HT1080 (cell line): ENCODE measurements at places on chromosomes 4 and X. TPM values are rescaled to one million over a fixed set of nuclear protein-coding genes. Genes with fewer than 3 reads are reported as not detected.

DNA sequence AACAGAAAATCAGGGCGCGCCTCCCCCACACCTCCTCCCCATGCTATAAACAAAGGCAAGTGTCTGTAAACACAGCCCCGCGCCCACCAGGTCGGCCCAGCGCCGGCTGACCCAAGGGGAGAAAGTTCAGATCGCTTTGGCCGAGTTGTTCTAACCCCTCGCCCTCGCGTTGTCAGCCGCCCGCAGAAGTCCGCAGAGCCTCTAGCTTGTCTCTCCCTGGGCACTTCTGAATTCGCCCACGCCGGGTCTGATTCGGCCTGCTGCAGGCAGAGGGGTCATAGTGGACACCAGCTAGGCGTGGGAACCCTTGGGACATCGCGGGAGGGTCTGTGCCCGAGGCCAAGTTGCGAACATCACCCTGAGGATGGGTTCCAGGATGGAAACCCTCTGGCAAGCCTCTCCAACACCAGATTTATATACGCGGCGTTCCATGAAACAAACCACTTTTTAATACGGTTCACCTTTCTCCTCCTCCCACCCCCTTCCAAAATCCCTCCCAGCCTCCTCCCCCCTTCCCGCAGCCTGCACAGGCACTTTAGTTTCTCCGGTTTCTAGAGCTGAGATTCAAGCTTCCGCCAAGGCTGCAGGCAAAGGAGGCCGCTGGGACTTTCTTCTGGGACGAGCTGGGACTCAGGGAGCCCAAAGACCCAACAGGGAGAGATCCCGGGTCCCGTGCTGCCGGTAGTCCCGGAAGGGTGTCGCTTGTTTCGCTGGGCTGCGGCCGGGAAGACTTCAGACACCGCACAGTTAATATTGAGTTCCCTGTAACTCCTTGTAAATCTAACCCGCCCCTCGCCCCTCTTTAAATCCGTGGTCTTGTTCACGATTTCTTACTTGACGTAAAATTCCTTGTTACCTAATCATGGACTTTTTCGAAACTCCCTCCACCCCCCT lies 4.7 kb downstream of the HAND2 start:
- DNase-seq: no peak

DNA sequence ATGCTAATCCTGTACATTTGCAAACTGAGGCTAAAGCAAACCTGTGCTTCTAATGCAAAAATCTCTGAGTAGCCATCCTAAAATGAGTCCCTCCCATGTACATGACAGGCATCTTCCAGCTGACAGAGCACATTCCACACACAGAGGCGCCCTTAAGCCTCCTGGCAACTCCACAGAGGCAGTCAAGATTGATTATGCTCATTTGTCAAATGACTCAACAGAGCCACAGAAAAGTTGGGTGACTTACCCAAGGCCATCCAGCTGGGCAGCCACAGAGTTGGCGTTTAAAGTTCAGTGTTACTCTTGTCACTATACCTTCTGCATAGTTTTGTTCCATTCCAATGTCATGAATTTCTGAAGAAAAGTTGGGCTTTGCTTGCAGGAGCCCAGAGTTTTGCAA lies 394.6 kb upstream of the FGF13 start:
- DNase-seq: peak; percentile 61

The XAGE2 gene
- 0.61 TPM in 1 of 2 replicates, not detected in the other for total RNA-seq

GRCh38 chr4:13547485-13548041 lies 3.3 kb upstream of the NKX3-2 start:
- no peak for DNase-seq

- peak; percentile 33 for DNase-seq
Measured at GRCh38 chr4:146124023-146124680, 51.4 kb upstream of the LSM6 start.

DNA sequence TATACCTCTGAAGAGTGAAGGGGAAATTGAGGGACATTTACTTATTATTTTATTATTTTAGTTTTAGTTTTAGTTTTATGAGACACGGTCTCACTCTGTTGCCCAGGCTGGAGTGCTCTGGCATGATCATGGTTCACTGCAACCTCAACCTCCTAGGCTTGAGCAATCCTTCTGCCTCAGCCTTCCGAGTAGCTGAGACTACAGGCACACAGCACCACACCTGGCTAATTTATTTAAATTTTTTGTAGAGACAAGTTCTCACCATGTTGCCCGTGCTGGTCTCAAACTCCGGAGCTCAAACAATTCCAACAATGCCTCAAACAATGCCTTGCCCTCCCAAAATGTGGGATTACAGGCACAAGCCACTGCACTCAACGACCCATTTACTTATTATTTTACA lies 68.4 kb upstream of the BMP2K start:
- DNase-seq: no peak

DNA sequence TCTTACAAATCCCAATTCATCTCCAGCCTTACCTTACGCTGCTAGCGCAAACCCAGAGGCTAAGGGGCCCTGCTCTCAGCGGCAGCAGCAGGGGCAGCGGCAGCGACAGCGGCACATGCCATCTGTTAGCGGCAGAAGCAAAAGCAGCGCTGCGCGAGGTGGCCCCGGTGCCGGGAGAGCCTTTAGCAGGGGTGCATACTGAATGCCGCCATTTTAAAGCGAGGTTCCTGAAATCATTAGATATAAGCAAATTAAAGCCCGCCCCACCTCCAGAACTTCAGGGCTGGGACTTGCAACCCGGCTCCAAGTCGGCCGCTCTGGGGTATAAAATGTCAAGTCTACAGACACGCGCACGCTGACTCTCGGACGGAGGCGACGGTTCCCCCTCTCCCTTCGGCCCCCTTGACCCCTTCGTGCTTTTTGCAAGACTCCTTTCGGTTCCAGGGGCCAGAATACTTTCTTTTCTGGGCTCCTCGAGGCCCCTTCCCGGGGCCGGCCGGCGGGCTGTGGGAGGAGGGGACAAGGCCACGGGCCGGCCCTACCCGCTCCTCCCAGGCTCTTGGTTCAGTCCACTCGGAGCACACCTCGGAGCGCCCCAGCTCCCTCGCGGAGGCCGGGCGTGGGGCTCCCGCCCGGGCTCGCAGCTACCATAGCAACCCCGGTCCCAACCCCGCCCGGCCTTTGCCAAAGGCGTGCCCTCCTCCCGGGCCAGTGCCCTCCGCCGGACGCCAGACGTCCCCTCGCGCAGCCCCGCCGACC lies at the start of gene MBNL3:
Gene MBNL3 (minus strand): TSS at position 220 of the 759 bp plus-strand sequence. CDS start 49,427 bp downstream, outside the sequence.
- DNase-seq: peak; percentile 49

The RTL3 gene
- total RNA-seq: 1.2 TPM in 2 replicates

The RNF150 gene
- 0.37 and 0.73 TPM in 2 replicates for total RNA-seq

GRCh38 chr4:28310926-28311325 lies 1450.3 kb downstream of the STIM2 start:
- DNase-seq: no peak

GRCh38 chr4:10115271-10115796 lies 1.3 kb downstream of the WDR1 start:
- peak; percentile 41 for DNase-seq

DNA sequence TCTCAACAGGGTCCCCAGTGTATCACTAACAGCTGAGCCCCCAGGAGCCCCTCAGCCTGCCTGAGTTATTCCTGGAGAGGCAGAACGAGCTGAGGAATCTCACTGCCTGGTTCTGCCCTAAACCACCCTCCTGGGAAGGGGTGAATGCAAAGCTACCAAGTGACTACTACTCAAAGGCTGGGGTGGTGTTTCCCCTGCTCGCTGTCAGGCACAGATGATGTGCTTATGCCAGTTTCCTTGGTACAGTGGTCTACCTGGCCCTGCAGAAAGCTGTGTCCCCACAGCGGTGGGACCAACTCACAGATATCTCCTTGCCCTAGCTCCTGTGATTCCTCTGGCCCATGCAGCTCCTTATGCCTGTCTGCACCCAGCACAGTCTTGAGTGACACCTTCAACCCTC lies 35.4 kb upstream of the ASMTL start:
- no peak for DNase-seq

The PRRG3 gene
- total RNA-seq: 0.37 TPM in 1 of 2 replicates, not detected in the other

- DNase-seq: no peak
Measured at GRCh38 chr4:73841243-73841925, 4.9 kb downstream of the CXCL6 start.

DNA sequence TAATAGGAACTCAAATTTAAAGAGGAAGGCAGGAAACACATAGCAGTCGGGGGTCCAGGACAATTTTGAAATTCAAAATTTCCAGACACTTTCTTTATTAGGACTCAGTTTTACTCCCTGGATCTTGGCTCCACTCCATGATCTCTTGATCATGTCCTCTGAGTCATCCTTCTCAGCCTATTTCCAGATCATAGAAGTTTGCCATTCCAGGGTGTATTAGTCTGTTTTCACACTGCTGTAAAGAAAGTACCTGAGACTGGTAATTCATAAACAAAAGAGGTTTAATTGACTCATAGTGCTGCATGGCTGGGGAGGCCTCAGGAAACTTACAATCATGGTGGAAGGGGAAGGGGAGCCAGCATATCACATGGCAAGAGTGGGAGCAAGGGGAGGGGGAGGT lies 564.7 kb upstream of the ACTRT1 start:
- DNase-seq: peak; percentile 29

DNA sequence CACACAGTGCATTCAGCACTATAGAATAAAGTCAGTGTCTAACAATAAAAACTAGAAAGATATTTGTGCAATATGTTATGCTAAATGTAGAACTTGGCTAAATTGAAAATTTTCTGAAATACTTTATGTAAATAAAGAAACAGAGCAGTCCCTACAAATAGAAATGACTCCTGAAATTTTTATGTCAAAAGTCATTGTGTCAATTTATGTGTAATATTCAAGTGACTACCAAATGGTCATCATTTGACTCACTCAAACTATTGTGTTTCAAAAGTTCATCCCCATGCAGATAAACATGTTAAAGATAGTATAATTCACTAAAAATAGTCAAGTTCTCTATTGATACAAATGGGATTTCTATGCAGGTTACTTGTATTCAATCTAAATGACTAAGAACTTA lies 17.9 kb downstream of the LRBA start:
- no peak for DNase-seq

The TASL gene
- total RNA-seq: not detected in 2 replicates

DNA sequence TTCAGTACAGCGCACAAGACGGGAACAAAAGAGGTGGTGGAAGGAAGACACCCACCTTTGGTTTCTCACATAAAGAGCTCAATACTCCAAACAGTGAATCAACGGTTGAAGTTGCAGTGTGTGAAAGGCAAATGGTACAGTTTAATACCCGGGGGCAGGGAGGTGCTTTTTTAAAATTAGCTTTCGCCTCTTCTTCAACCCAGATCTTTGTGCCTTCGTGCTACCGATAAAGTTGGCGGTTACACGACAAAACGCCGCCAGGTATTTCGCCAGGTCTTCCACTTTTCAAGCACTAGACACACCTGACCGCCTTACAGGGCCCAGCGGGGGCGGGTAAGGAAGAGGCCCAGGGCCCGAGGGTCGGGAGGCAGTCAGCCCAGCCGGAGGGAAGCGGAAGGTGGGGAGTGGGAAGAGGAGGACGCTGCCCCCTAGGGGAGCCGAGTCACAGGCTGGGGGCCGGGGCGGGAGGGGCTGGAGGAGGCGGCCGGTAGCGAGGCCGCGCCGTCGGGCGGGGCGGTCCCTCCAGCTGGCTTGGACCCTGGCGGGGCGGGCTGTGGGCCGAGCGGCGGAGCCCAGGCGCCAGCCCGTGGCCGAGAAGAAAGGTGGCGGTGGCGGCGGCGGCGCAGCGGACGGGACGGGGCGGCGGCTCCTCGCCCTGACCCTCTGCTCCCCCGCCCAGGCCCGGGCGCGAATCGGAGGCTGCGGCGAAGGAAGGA lies 16.0 kb downstream of the UTP3 start:
- peak; percentile 52 for DNase-seq

GRCh38 chrX:47751670-47752069 lies 85.0 kb upstream of the ZNF81 start:
- peak; percentile 15 for DNase-seq

- no peak for DNase-seq
Measured at GRCh38 chr4:118974758-118975157, 86.1 kb downstream of the SYNPO2 start.

The TMEM156 gene
- total RNA-seq: 5.4 and 8.4 TPM in 2 replicates

GRCh38 chrX:55638933-55639332 lies 15.7 kb downstream of the FOXR2 start:
- DNase-seq: no peak

The IL9R gene
- 0.13 and 0.27 TPM in 2 replicates for total RNA-seq

The RHOH gene
- not detected in 2 replicates for total RNA-seq

GRCh38 chr4:172095161-172095560 lies 282.0 kb downstream of the GALNTL6 start:
- peak; percentile 5 for DNase-seq

- DNase-seq: no peak
Measured at GRCh38 chr4:122532766-122533165, 76.2 kb upstream of the IL2 start.

The TEX13C gene
- 0.14 TPM in 1 of 2 replicates, not detected in the other for total RNA-seq

GRCh38 chrX:154370300-154371016 lies 4.0 kb downstream of the FLNA start:
- no peak for DNase-seq

- DNase-seq: no peak
Measured at GRCh38 chr4:120314969-120315368, 248.3 kb upstream of the MAD2L1 start.

DNA sequence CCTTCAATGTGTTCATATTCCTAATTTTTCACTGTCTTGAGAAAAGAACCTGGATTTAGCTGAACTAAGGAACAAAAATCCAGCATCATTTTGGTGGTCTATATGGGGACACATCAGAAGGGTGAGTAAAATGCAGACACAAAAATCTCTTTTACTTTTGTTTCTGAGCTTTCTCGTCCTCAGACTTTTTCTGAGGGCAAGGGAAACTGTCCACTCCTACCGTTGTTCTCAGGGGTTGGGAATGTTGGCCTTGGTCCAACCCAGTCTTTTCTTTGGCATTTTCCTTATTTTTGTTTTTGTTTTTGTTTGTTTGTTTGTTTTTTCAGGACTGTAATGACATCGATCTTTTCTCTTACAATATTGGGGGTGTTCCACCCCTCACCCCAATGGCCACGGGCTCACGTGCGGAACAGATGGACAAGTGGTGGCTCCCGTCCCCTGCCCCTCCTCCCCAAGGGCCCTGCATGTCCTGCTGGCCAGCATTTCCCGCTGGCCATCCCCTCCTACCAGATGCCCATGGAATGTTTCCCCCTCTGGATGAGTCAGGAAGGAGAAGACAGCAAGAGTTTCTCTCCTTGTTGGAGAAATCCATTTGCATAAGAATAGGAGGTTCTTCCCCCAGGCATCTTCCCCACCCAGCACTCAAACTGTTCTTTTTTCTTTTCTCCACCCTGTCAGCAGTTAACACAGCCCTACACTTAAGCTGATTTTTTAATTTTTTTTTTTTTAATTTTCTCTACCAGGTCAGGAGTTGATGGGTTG lies 305.4 kb upstream of the NDST4 start:
- DNase-seq: no peak

The NAP1L2 gene
- 0.67 and 0.80 TPM in 2 replicates for total RNA-seq

The DCLK2 gene
- 3.8 and 5.2 TPM in 2 replicates for total RNA-seq

GRCh38 chrX:15744181-15744867 lies 6.3 kb downstream of the CA5B start:
- no peak for DNase-seq

GRCh38 chr4:23966725-23967124 lies 76.9 kb upstream of the PPARGC1A start:
- no peak for DNase-seq

DNA sequence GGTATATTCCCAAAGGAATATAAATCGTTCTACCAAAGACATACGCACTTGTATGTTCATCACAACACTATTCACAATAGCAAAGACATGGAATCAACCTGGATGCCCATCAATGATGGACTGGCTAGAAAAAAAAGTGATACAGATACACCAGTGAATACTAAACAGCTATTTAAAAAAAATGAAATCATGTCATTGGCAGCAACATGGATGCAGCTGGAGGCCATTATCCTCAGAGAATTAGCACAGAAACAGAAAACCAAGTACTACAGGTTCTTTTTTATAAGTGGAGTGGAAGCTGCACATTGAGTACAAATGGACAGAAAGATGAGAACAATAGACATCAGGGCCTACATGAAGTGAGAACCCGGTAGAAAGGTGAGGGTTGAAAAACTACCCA lies 81.4 kb downstream of the ANTXR2 start:
- no peak for DNase-seq
